HCT116 (cell line): ENCODE measurements at places on chromosomes 7 and 10.

GRCh38 chr7:17434841-17435692 is 136.6 kb downstream of the AHR start:
- DNase-seq, result no peak

DNA sequence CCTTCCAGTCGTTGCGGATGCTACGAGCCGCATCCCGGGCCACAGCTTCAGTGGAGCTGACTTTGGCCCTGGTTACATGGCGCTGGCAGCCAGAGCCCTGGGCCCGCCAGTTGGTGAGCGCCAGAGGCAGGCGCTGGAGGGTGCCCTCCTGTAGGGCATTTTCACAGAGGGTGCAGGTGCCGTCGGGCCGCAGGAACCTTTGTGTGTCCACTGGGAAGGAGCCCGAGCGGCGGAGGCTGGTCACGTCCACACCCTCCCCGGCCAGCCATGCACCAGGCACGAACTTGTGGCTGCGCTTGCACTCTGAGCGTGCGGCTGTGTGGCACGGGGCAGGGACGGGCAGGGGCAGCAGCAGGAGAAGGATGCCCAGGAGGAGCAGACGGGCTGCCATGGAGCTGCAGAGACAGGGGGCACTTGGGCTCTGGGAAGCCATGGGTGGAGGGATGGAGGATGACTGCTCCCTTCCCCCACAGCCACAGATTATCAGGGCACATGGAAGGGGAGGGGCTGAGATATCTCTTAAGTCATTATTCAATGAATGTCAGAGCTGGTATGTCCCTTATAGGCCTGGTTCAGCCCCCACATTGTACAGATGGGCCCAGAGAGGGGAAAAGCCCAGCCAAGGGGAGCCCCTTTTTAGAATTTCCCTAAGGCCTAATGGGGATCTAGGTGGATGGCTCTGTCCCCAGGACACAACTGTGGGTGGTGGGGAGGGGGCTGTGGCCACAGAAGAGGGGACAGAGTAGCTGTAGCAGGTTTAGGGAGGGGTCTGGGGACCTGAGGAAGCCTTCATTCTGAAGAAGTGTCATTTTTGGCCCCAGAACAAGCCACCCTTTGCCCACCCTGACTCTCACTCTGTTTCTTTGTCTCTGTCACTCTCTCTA is 1.8 kb downstream of the PRF1 start:
- DNase-seq, result no peak

DNA sequence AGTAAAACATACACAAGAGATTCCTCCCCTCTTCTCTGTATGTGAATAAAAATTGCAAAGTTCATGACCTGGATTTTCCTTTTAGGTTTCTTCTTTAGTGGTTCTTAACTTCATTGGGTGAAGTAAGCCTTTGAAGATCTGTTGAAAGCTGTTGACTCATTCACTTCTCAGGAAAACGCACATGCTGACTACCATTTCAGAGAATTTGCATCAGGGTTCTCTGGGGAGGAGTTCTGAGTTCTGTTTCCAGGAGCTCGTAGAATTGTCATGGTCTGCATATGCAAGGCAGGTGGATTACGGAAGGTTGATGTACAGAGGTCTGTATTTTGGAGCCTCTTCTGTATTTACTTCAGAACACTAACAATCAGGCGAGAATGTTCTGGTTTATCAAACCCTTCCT is 962 bp upstream of the SLC26A4 start:
- peak; percentile 52 for DNase-seq

GRCh38 chr7:30921540-30922401 is 10.1 kb downstream of the AQP1 start:
- DNase-seq, result no peak

DNA sequence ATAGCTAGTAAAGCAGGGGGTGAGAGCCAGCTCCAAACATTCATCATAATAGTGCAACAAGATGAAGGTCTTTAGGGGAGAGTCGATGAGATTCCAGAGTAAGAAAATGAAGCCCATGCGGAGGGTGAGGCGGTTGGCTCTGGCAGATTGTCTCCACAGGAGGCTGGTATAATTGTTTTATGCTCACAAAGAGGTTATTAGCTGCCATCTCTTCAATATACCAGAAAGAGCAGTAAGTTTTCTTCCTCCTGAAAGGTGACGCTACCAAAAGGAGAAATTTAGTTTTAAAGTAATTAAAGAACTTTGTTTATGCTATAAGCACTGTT is 59.2 kb upstream of the KCNIP2 start:
- no peak for DNase-seq

- no peak for DNase-seq
Observed at GRCh38 chr7:66558201-66558641, 70.5 kb upstream of the KCTD7 start.

DNA sequence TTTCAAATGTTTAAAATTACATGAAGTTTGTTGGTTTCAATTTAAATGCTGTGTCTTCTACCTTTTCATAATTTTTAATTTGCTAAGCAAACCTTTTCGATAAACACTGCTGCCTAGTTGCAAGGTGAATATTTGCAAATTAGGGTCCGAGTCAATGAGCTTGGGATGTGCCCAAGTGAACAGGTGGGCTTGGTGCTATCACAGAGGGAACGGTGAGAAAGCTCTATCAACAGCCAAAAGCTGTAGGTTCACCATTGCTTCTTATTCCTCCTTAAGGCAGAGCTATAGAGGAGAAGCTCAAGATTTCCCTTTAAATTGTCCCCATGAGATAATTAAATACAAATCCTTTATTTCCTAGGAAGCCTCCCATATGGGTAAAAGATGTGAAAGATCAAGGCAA is 245.3 kb upstream of the CELF2 start:
- DNase-seq, result no peak

GRCh38 chr10:12960334-12960898 is 41.1 kb downstream of the CCDC3 start:
- DNase-seq, result no peak

- no peak for DNase-seq
Observed at GRCh38 chr7:24877790-24878311, 102.1 kb downstream of the OSBPL3 start.

DNA sequence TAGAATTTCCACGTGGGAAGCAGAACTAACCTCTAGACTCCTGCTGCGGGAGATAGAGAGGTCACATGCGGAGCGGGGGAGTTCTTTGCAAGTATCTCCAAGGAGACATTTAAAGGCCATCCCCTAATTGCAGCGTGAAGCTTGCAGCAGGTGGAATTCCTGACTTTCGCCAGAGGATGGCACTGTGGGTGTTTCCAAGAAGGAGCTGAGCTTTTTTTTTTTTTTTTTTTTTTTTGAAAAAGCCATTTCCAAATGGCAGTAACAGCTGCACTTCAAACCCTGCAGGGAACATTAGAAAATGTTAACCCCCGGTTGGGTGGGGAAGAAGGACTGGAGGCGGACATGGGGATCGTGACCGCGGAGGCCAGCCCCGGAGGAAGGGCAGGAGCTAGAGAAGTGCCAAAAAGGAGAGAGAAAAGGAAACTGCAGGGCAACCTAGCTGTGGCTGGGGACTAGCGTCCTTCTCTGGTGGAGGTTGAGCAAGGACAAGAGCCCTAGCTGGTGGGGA is 487.7 kb downstream of the TYW1 start:
- DNase-seq, result peak; percentile 38

- DNase-seq, result no peak
Observed at GRCh38 chr10:124366343-124366742, 52.4 kb downstream of the OAT start.

DNA sequence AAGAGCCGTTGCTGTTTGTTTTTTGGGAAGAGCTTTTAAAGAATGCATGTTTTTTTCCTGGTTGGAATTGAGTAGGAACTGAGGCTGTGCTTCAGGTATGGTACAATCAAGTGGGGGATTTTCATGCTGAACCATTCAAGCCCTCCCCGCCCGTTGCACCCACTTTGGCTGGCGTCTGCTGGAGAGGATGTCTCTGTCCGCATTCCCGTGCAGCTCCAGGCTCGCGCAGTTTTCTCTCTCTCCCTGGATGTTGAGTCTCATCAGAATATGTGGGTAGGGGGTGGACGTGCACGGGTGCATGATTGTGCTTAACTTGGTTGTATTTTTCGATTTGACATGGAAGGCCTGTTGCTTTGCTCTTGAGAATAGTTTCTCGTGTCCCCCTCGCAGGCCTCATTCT is 31.6 kb downstream of the PFKFB3 start:
- no peak for DNase-seq

GRCh38 chr10:44908936-44909630 is 2.1 kb upstream of the TMEM72 start:
- no peak for DNase-seq

DNA sequence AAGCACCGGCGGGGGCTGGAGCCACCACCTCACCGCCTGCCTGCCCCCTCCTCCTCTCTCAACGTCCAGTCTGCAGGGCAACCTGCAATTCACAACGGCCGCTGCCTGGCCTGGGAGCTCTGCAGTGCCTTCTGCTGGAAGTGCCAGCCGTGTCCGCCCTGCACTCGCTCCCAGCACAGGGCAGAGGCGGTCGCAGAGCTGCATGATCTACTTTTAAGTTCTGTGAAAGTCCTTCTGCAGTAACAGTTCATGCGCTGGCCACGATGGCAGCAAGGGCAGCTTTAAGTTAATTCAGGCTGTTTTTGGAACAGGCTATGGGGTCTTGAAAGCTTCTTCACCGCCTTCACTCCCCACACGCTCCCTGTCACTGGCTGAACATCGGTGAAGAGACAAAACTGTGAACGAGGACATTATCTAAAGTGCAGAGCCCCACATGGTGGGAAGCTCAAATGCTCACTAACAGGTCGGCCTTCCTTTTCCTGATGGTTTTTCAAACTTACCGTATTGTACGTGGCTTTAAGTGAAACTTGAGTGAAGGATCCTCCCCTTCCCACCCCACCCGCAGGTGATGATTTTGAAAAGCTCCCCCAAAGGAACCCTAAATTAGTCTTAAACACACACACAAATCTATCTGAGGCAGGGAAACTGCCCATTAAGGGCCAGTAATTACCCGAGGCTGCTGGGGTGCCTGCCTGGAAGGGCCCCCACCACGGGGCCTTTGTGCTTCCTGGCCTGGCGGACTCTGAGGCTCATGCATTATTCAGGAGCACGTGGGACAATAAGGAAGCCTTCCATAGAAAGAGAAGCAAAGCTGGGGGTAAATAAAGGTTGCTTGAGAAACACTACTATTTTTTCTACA is 504.3 kb downstream of the DNAJB6 start:
- DNase-seq, result no peak

GRCh38 chr7:6032641-6033040 is 1.5 kb downstream of the ANKRD61 start:
- DNase-seq, result no peak

DNA sequence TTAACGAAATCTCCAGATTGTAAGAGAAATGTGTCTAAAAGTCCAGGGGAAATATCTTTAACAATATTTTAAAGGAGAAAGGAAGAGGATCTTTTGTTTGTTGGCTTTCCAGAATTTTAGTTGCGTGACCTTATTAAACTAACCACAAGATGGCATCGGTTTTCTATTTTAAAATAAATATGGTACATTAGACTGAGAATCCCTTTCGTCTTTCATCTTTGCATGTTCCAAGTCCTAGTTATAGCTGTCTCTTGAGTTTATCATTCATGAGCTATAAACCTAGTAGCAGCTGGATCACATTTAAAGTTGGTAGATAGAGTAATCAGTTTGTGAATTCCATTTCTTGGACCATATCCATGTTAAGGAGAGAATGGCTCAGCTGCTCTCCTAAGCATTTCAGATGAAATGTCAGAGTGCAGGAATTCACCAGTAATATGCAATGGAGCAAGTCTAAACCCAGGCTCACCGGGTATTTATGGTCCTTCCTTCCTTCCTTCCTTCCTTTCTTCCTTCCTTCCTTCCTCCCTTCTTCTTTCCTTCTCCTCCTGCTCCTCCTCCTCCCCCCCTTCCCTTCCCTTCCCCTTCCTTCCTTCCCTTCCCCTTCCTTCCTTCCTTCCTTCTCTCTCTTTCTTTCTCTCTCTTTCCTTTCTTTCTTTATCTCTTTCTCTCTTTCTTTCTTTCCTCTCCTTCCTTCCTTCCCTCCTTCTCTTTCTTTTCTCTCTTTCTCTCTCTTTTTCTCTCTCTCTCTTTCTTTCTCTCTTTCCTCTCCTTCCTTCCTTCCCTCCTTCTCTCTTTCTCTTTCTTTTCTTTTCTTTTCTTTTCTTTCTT is 57.8 kb upstream of the RAB18 start:
- DNase-seq, result peak; percentile 23
